ENCODE measurements at places on chromosomes 1 and 21.

DNA sequence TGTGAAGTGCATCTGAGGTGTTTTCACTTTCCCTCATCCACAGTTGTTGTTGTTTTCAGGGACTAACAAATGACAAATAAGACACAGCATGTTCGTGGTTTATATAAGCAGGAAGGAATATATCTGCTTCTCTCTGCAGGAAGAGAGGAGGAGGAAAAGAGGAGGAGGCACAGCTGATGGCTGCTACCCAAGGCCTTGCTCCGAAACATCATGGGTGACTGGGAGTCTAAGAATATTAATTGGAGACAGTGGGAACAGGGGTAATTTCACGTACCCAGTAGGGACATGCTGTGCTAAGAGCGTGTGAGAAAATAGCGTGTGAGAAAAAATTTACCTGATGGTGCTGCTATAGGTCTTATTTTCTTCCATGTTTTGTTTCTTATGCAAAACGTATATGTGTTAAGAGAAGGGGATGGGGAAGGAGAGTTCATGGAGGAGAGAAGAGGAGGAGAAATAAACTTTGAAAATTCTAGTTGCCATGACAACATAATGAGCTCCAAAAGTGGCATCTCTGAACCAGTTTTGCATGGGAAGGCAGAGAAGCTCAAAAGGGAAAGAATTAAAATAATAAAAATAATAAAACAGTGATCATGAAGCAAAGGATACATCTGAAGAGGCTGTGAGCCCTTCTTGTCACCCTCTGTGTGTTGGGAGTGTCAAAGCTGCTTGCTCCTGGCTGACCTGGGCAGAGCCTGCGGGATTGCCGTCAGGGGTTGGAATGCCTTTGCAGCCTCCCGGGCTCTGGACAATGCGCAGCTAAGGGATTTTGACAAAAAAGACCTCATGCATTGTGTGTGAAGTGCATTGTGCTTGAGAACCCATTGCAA lies 192.0 kb downstream of the CACNA1E start:
- DNase-seq: no peak

- DNase-seq: no peak
These were observed 641.2 kb downstream of the PTPRC start for GRCh38 chr1:199279872-199280645.

GRCh38 chr1:10612436-10613160 lies 137.8 kb downstream of the PEX14 start:
- DNase-seq: no peak

DNA sequence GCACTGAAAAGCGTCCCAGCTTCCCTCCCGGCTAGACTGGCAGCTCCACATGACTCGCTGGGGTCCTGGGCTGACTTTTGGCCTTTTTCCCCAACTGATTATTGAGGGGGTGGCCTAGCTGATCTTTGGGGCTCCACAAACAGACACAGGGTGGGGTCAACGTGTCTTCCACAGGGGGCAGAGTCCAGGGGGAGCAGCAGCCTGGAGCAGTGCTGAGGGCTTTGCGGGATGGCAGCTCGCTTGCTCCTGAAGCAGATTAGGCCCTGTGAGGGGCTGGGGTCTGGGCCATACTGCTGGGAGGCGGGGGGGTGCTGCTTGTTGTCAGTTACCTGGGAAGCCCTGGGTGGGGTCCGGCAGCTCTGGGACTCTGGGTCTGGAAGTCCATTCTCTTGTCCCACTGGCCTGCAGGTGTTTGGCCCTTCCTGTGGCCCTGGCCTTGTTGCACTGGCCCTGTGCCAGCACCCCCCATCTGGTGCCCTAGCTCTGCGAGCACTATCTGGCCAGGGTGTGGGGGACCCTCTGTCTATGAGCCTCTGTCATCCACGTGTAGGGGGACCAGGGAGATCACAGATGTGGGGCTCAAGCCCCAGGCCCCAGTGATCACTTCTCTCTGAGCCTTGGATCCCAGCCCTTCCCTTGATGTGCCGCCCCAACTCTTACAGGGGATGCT lies 12.3 kb upstream of the HES5 start:
- DNase-seq: no peak

- no peak for DNase-seq
These were observed 543 bp upstream of the MARK1 start for GRCh38 chr1:220527279-220527907.

DNA sequence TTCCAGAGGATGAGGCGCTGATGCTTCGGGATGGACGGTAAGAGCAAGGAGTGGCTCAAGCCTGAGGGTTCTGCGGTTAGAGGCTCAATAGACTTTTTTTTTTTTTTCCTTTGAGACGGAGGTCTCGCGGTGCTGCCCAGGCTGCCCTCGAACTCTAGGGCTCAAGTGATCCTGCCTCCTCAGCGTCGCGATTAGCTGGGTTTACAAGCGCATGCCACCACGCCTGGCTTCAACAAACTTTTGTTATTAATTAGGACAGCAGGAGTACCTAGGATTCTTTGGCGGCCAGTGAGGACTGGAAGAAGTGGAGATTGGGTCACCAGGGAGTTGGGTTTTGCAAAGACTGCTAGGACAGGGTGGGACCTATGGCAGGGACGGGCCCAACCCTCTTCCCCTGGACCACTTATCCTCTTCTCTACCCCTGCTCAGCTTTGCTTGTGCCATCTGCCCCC lies 587 bp downstream of the SCNM1 start:
- no peak for DNase-seq

DNA sequence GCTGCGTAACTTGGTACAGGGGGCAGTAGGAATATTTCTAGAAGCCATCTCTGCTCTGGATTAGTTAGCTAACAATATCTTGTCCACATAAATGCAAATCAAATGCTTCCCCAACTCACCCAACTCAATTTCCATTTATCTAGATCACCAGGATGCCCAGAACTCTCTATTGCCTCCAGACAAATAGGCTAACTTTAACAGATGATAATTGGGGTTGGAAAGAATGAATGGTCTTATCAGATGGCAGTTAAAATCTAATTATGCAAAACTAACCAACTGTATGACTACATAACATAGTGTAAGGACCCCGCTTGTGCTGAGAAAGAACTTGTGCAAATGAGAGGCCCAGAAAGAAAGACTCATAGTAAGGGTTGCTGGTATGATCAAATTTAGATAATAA lies 1024.8 kb downstream of the PLA2G4A start:
- DNase-seq: no peak

- no peak for DNase-seq
These were observed 65.4 kb downstream of the UBIAD1 start for GRCh38 chr1:11338284-11338924.

DNA sequence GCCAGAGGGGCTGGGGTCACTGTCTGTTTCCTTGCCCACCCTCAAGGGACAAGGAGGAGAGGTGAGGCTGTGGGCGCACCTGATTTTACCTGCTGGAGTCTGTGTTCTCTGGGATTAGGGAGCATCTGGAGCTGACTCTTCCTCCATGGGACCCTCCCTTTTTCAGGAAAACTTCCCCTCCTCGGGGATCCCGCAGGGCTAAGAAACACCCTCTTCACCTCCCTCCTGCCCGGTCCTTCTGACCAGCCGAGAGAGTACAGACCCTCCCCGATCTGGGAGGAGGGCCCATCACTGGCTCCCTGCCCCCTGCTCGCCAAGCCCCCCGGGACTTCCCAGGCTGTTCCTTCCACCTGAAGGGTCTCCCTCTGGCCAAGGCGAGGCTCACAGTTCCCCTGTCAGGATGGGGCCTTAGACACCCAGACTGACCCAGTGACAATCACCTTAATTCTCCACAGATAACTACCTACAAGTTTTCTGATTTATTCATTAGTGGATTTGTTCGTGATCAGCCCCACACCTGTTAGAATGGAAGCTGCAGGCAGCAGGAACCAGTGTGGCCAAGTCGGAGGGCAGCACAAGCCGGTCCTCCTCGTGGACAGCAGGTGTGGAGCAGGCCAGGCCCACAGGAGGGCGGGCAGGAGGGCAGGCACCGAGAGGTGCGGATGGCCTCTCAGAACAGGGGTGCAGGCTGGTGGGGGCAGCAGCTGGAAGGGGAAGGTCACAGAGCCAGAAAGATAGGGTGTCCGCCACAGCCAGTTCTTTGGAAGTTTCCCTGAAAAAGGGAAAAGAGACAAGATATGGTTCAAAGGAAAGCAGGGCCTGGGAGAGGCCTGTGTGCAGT lies 15.9 kb upstream of the SAMD11 start:
- DNase-seq: no peak

GRCh38 chr21:45482899-45483821 lies 59.1 kb downstream of the SLC19A1 start:
- DNase-seq: peak; percentile 26

DNA sequence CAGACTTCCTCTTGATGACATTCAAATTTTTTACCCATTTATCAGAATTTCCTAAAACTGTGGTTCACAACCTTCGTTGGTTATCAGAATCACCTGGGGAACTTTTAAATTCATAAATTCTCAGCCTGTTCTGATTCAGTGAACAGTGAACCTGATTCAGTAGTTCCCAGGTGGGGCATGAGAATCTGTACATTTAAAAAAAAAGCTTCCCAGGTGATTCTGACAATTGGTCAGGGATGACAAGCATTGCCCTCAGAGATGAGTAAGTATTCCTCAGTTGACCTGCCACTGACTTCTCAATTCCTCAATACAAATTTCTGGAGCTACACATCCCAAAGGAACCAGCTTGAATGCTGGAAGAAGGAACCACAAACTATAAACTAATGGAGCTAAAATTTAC lies 23.5 kb upstream of the CR2 start:
- no peak for DNase-seq

- no peak for DNase-seq
These were observed 31.4 kb upstream of the LYST start for GRCh38 chr1:235898126-235898525.

DNA sequence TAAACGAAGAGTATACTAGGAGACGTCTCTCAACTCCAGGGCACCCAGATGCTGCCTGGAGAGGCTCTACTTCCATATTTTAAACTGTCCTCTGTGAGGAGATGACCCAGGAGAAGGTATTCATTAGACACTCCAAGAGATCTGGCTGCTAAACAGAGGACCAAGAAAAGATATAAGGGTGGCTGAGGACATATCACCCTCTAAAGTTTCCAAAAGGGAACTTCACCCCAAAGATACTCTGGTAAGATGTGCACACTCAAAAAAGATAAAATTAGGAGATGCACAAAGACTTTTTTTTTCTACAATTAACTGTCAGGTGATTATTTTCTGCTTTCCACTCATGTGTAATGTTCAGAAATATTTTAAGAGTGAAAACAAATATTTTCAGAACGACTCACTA lies 1.4 kb downstream of the ZNF670 start:
- DNase-seq: no peak

DNA sequence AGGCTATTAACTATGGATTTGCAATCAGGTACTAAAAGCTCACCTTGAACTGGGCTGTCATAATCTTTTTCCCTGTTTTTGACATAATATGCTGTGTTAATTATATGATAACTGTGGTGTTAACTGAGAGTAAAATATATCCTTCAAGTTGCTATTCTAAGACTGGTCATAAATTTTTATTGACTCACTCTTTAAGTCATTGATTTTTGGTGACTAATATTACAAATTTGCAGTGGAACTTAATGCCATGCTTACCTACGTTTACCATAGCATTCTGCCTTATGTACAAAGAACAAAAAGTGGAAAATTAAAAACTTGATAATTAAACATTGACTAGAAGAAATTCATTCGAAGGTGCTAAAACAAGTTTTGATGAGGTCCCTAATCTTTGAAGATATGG lies 872.4 kb downstream of the BRINP3 start:
- no peak for DNase-seq

DNA sequence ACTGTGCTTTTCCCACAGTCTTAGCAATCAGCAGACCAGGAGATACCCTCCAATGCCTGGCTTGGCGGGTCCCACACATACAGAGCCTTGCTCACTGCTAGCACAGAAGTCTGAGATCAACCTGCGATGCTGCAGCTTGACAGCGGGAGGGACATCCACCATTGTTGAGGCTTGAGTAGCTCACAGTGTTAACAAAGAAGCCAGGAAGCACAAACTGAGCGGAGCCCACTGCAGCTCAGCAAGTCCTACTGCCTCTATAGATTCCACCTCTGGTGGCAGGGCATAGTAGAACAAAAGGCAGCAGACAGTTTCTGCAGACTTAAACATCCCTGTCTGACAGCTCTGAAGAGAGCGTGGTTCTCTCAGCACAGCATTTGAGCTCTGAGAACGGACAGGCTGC lies 33.4 kb downstream of the MNDA start:
- no peak for DNase-seq

GRCh38 chr1:201495551-201496295 lies 11.2 kb downstream of the CSRP1 start:
- DNase-seq: no peak

GRCh38 chr1:181685211-181685610 lies 201.9 kb downstream of the CACNA1E start:
- no peak for DNase-seq

DNA sequence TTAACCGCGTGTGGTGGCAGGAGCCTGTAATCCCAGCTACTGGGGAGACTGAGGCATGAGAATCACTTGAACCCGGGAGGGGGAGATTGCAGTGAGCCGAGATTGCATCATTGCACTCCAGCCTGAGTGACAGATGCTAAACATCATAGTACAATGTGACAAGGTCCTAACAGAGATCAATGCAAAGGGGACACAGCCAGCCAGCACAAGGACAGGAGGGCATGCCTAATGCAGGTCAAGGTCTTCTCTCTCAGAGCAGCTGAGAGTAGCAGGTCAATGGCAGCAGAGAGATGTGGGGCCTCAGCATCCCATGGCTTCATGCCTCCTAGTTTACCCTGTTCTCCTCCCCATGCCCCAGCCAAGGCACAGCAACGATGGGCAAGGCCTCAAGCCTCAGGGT lies 3.0 kb upstream of the SMIM11 start:
- no peak for DNase-seq

GRCh38 chr1:235329139-235329902 lies 951 bp downstream of the GGPS1 start:
- DNase-seq: no peak

- DNase-seq: no peak
These were observed 200.8 kb upstream of the TMEM51 start for GRCh38 chr1:14952626-14953314.

- no peak for DNase-seq
These were observed 41.3 kb upstream of the TACSTD2 start for GRCh38 chr1:58618303-58618702.

DNA sequence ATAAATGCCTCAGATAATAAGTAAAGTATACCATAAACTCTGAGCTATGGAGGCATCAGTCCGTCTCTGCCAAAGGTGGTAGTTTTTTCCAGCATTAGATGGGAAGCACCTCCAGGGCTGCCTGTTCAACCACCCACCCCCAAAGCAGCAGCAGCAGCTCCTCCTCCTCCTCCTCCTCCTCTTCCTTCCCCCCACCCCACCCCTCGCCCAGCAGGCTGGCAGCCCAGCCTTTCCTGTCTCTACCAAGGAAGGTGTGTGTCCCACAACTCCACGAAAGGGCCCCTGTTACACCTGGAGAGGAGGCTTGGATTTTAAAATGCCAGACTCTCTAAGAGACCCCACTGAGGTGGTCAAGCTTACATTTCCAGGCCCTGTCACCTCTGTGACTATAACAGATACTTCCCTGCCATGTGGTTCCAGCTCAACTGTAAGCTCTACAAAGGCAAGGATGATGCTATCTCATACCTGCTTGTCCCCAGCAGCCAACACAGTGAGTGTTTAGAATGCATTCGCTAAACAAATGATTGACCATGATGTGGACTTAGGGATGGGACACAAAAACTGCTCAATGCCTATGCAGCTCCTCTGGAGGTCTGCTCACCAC lies 76.7 kb downstream of the GFI1 start:
- no peak for DNase-seq

All from GM18507 (cell line).